Activated naive CD4-positive, alpha-beta T cell treated with anti-CD3 and anti-CD28 coated beads, Interleukin-2, amount 10 ng/mL, durations not matched to agents 5 hours and 36 hours (primary cell): ENCODE measurements at places on chromosomes 3 and 15. TPM values are rescaled to one million over a fixed set of nuclear protein-coding genes. Genes with fewer than 3 reads are reported as not detected.

The ARRDC4 gene
- total RNA-seq = 0.36 TPM

The RHOA gene
- 431 TPM for total RNA-seq

The SLC41A3 gene
- 34.8 TPM for total RNA-seq

The SPTBN5 gene
- 1.9 TPM for total RNA-seq

The CCR5 gene
- total RNA-seq = 12.3 TPM

The SLC12A8 gene
- 0.34 TPM for total RNA-seq

The SCAANT1 gene
- not detected for total RNA-seq

The OXTR gene
- 0.18 TPM for total RNA-seq

The TM6SF1 gene
- total RNA-seq = 16.6 TPM

The P3H2 gene
- not detected for total RNA-seq

The ITIH3 gene
- not detected for total RNA-seq

The CNTN4 gene
- not detected for total RNA-seq

The CHDH gene
- 0.43 TPM for total RNA-seq

The CALML4 gene
- total RNA-seq = 10.3 TPM

The SEMA5B gene
- total RNA-seq = not detected

The ACTRT3 gene
- 0.14 TPM for total RNA-seq
